Central memory CD4-positive, alpha-beta T cell (primary cell): ENCODE measurements at places on chromosomes 4 and X.

DNA sequence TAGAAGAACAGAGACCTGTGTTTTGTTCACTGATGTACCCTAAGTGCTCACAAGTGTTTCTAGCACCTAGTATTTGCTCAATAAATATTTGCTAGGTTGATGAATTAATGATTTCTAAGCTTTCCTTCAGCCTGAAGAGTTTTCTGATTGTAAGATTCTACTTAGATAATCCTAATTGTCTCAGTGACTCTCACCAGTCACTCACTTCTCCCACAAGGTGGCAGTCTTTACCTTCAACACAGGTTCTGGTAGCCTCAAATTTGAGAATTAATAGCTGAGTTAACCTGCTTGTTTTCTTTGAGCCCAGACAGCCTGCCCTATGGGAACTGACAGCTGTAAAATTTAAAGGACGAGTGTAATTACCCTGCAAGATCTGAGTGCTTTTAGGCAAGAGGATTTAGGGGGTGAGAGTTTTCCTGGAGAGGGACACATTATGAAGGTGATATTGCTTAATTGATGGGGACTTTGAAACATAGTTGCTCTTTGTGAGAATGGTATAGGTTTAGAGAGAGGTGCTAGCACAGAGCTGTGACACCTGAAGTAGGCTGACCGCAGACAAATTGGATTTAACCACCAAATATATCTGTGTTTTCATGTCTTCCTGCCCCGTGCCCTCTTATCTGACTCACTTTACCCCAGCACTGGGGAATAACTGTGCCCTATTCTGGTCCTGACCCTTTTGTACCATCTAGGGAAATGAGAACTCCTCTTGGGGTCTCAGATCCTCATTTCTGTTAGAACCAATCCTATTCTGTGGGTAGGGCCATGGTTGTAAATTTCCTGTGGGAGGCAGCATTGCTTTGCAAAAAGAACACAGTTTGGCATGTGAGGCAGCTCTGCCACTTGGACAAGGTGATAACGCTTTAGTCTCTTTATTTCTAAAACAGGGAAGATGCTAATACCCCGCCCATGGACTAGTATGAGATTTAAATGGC, 27.7 kb downstream of the CD38 start:
- peak; percentile 42 for DNase-seq

- DNase-seq = no peak
Observed at GRCh38 chrX:113059714-113060113, 219.1 kb upstream of the AMOT start.

DNA sequence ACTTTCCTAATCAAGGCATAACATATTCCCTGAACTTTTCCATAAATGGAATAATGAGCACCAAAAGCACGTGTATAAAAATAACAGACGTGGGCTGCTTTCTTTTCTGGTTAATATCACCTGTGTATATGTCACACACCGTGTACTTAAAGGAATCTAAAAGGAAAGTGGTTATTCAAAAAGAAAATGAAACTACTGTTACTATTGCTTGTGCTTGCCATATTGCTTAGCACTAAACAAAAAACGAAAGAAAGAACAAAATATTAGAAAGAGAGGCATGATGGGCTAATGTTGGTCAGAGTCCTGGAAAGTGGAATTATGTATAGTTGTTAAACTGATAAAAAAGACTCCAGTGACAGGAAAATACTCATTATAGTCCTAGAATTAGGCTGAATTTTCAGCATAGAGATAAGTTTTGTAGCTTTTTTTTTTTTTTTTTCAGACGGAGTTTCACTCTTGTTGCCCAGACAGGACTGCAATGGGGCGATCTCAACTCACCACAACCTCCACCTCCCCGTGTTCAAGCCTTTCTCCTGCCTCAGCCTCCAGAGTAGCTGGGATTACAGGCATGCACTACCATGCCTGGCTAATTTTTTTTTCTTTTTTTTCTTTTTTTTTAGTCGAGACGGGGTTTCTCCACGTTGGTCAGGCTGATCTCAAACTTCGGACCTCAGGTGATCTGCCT, 123.2 kb downstream of the PABPC4L start:
- no peak for DNase-seq

GRCh38 chr4:1721666-1722550, 587 bp downstream of the TACC3 start:
- DNase-seq = no peak

- DNase-seq = no peak
Observed at GRCh38 chr4:2867758-2868491, 24.3 kb downstream of the ADD1 start.

GRCh38 chr4:48949086-48949485, 37.0 kb upstream of the CWH43 start:
- no peak for DNase-seq

GRCh38 chr4:38562751-38563198, 101.2 kb upstream of the KLF3 start:
- no peak for DNase-seq

- DNase-seq = no peak
Observed at GRCh38 chrX:11481035-11481434, 184.7 kb downstream of the ARHGAP6 start.

GRCh38 chr4:126800575-126801141, 832.1 kb upstream of the INTU start:
- no peak for DNase-seq

DNA sequence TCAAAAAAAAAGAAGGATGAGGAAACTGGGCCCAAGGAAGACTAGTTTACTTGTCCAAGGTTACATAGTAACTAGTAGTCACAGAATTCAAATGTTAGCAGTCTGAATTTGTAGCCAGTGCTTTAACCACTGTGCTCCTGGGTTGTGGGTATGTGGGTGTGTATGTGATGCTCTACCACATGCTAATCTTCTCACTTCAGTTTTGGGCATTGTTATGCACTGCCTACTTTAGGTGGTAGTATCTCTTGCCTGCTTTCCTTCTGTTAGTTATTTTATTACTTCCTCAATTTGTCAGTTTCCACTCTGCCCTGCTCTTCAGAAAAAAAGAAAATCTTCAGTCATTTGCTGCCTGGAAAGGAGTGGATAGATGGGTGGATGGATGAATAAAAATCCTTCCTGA, 219.2 kb downstream of the RPA4 start:
- no peak for DNase-seq

GRCh38 chr4:163550869-163551267, 56.4 kb downstream of the TMA16 start:
- no peak for DNase-seq

- no peak for DNase-seq
Observed at GRCh38 chrX:17990532-17990931, 129.4 kb upstream of the RAI2 start.
